ENCODE measurements at places on chromosomes 3 and 15.

- no peak overlapping the region for H3K27ac ChIP-seq
- no peak overlapping the region for H3K4me3 ChIP-seq
- H3K4me1 ChIP-seq = no peaks in the 10 kb centered on the region
Observed at GRCh38 chr3:54780336-54780735, 147.5 kb downstream of the LRTM1 start.

GRCh38 chr3:138942271-138942670 lies 4.7 kb downstream of the FOXL2 start:
- no peaks in the 10 kb centered on the region for H3K36me3 ChIP-seq
- no peak overlapping the region for H3K4me3 ChIP-seq
- DNase-seq = no peak
- H3K27ac ChIP-seq = no peak overlapping the region

DNA sequence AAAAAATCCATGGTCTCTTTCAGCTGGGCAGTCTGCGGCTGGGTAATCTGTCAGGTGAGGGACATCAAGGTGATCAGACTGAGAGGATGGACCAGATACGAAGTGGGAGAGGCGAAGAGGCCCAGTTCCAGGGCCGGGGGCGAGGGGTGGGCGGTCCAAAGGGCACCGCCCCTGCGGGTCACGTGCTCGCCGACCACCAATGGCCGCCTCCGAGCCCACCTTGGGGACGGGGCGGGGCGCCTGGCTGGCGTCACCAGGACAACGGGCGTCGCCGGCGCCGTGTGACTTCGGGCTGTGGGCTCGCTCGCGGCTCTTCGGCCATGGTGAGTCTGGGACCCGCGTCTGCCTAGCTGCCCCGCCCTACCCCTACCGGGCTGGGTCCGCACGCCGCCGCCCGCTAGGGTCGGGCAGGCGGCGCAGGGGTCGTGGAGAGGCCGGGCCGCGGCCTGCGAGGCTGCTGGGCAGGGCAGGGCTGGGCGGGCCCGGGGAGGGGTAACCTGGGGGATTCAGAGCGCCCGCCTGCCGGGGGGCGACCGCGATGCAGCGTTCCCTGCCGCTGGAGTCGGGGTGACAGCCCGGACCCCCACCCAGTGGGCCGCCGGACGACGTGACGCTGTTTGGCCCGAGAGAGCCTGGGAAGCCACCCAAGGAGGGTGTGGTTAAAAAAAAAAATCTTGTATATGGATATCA lies at the start of gene FBXL2:
TSS of gene FBXL2 (plus strand) at position 250 of the 690 bp plus-strand sequence. CDS start at position 321, 71 bp downstream.
- no peak for DNase-seq
- H3K27ac ChIP-seq = no peak within 1 kb of the TSS
- no peak within 1 kb of the TSS for H3K4me3 ChIP-seq

DNA sequence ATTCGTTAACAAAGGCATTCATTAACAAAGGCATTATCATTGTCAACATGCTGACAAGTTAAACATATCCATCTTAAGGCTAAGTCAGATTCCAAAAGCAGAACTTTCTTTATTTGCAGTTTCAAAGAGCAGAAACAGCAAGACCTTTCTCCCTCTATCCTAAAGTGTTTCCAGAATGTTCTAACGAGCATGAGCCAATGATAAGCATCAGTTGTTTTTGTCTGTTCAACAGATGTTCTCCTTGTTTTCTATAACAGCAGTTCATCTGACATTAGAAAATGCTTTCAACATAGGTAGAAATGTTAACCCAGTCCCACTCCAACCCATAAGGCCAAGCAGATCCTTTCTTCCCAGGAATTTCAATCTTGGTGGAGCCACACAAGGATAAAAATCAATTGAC lies 77.6 kb upstream of the POMGNT2 start:
- H3K27me3 ChIP-seq = no peaks in the 10 kb centered on the region
- no peak overlapping the region for H3K27ac ChIP-seq
- H3K36me3 ChIP-seq = no peaks in the 10 kb centered on the region
- no peak for DNase-seq
- H3K4me3 ChIP-seq = no peak overlapping the region

DNA sequence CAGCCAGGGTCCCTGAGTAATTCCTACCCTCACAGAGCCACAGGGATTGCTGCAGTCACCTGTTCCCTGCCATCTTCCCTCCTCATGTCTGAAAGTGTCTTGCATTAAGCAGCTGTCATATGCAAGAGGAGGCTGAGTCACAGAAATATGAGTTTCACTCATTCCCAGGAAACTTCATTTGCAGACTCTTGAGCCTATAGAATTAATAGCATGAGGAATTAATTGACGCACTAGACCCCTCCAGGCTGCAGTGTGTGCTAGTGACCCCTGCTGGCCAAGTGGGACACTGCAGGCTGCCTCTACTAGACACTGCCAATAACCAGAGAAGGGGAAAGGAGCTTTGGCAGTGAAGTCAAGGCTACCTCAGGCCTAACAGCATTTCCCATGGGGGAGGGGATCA lies 50.6 kb upstream of the SLC6A1 start:
- H3K4me1 ChIP-seq = no peaks in the 10 kb centered on the region
- DNase-seq = no peak
- H3K27me3 ChIP-seq = no peaks in the 10 kb centered on the region
- no peaks in the 10 kb centered on the region for H3K36me3 ChIP-seq

All from CD4-positive, alpha-beta memory T cell (primary cell).